ENCODE measurements at places on chromosomes 11 and 22.

GRCh38 chr11:15489281-15489680 is 374.6 kb downstream of the INSC start:
- DNase-seq, result no peak

DNA sequence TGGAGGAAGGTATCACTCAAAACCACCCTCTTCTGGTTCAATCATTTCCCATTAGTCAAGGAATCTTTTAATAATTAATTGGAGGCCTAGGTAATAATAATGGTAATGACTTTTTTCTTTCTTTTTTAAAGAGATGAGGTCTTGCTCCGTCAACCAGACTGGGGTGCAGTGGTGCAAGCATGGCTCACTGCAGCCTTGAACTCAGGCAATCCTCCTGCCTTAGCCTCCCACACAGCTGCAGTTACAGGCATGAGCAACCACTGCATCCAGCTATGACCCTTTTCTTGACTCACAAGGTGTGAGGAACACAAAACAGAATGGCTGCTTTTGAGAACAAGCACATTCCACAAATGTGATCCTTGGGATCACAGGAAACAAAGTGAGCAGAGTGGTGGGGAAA is 3.6 kb downstream of the POLDIP3 start:
- no peak for DNase-seq

DNA sequence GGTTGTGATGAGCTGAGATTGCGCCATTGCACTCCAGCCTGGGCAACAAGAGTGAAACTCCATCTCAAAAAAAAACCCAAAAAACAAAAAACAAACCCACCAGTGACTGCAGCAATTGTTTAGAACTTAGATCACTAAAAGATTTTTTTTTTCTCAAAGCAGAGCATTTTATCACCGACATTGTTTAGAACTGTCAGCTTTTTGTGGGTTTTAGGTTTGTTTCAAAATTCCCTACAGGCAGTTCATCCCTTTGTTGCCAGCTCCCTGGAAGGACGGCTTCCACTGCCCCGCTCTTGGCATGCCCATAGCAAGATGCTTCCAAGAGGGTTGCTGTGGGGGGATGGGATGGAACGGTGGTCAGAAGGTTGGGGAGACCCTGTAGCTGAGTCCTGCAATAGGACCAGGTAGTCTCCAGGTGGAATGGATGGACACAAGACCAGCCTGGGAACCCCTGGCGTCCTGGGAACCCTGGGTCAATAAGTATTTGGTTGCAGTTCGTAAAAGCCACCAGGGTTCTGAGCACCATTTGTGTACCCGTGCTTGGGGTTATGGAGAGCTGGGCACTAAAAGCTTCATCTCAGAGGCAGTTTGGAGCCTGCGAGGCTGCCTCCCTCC is 46.7 kb downstream of the TSPAN18 start:
- no peak for DNase-seq

DNA sequence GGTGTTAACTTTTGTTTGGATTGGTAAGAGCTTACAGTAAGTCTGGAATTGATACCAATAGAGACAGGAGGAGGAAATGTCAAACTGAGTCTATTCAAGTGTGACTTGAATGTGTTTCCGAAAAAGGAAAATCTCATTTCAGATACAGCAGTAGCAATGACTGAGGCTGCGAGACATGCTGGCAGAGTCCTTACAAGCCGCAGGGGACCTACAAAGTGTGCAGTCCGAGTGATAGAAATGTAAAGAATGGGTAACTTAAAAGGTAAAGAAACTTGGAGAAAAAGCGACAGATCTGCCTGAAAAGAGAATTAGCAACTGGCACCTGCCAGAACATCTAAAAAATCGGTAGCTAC is 444 bp downstream of the CWF19L2 start:
- DNase-seq, result no peak

DNA sequence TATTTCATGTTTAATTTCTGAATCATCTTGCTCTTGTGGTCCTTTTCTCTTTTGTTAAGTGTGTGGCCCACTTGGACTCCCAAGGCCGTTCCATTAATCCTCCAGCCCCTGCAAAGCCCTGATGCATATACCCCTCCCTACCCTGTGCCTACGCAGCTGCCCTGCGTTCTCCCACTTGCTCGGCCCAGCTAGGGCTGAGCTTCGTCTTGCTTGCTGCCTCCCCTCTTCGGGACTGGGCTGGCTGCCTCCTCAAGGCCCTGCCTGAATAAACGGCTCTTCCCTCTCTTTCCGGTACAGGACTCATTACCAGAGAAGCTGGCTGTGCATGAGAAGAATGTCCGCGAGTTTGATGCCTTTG is 28.5 kb downstream of the ARHGAP1 start:
- DNase-seq, result no peak

GRCh38 chr11:1041936-1042608 is 5.6 kb upstream of the MUC6 start:
- DNase-seq, result no peak

Measured in effector memory CD8-positive, alpha-beta T cell (primary cell).